ENCODE measurements at places on chromosomes 16 and 17.

GRCh38 chr17:1629504-1630310 is 1.1 kb upstream of the SLC43A2 start:
- peak; percentile 62 for DNase-seq

DNA sequence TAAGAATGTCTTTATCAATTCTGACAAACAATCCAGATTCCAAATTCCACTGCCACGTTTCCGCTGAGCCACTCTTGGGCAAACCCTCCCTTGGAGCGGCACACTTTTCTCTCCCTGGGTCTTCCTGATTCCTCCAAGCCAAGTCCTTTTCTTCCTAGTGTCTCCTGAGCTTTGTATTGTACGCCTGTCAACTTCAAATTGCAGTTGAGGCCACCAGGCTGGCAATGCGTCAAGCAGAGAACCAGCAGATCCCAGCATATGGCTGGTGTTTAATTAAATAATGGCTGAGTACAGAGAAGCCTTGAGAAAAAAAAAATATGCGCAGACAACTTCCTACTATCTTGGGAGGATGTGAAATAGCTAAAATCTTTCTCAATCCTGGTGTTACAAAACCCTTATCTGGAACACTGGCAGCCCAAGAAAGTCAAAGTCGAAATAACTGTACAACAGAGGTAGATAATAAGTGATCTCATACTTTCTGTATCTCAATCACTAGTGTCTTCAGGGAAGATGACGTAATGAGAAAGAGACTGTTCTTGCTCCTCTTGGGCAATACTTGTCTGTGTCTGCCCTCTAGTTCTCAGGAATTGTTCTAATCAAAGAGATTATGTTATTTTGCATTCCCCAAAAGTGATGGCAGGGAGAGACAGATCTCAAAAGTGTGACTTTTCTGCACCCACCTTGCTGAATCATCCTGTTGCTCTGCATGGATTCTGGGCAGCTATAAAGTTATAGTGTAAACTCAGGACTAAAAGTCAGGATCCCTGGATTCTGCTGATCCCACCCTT is 15.0 kb downstream of the SMIM36 start:
- no peak for DNase-seq

DNA sequence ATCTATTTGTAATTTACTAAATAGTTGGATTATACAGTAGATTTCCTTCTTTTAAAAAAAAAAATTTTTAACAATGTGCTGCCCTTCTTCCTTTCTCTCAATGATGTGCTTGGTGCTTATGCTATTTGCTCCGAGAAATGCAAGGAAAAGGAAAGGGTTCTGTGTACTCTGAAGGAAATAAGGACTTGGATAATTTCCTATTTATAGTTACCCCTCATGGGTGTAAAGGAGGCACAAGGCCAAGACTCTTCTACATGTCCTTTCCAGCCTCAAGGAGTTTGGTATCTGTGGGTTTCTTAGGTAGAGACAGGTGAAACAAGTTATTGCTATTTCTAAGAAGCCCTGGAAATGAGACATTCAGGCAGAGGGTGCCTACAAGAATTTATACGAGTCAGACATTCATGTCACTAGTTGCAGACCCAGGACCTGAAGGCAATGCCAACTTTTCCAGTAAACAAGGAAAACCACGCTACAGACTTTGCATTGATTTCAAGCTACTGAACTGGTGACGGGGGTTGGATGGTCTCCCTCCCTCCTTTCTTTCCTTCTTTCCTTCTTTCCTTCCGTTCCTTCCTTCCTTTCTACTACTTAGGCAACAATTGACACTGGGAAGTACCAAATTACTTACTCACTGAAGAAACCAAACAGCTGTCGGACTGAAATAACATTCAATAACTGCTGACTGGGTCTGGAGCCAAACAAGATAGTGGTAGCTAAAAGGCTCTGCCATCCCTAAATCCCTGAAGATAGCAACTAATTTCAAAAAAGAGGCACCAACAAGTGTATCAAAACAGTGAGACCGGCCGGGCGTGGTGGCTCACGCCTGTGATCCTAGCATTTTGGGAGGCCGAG is 33.8 kb upstream of the GHDC start:
- DNase-seq = no peak

DNA sequence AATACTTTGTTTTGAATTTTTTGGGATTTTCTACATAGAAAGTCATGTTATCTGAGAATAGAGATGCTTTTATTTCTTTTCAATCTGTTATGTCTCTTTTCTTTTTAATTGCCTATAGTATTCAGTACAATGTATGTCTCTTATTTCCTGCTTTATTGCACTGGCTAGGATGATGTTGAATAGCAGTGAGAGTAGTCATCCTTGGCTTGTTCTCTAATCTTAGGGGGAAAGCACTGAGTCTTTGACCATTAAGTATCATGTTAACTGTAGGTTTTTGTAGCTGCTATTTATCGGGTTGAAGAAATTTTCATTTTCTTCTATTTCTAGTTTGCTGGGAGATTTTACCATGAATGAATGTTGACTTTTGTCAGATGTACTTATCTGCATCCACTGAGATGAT is 10.0 kb upstream of the ABCA3 start:
- DNase-seq = no peak

DNA sequence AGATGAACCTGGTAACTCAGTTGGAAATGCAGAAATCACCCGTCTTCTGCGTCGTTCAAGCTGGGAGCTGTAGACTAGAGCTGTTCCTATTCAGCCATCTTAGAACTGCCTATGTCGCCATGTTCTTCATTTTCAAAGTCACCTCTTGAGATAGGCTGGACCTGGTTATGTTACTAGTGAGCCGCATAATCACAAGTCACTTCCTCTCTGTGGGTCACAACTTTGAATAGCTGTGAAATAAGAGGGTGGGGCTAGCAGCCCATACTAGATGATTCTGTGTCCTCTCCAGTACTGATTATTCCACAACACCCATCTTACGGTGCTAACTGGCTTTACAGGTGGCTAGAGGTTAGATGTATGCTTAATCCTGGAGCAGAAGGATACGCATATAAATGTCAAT is 74.2 kb downstream of the VPS53 start:
- DNase-seq = no peak

- DNase-seq = no peak
These were observed 30.4 kb upstream of the GFOD2 start for GRCh38 chr16:67749436-67750078.

- DNase-seq = no peak
These were observed 4.5 kb upstream of the CA4 start for GRCh38 chr17:60145006-60145935.

GRCh38 chr17:57313097-57313835 is 56.9 kb downstream of the MSI2 start:
- DNase-seq = no peak

- no peak for DNase-seq
These were observed 12.3 kb downstream of the HSD11B2 start for GRCh38 chr16:67443265-67443664.

- peak; percentile 59 for DNase-seq
These were observed 4.0 kb upstream of the ZNF267 start for GRCh38 chr16:31869511-31870201.

- peak; percentile 81 for DNase-seq
These were observed at the start of gene TP53I13 for GRCh38 chr17:29568331-29569244. Gene TP53I13 (plus strand): TSS chr17:29568701. CDS start chr17:29568759, 58 bp downstream.

- DNase-seq = no peak
These were observed 2.7 kb downstream of the B9D1 start for GRCh38 chr17:19359856-19360255.

DNA sequence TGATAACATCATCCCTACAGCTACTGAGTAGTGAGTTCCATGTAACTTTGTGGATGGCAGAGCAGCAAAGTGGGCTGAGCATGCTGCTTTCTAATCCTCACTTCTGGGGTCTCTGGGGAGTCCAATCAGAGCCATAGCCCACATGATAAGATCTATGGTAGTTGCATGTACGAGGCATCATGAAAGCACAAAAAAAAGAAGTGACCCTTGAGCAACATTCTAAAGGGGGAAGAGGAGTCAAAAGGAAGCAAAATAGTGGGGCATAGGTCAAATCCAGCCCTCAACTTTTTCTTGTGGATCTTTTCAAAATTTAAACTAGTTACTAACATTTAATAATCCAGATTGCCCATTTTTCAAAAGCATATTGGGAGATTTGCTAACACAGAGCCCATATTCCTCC is 208.5 kb upstream of the TOX3 start:
- no peak for DNase-seq

GRCh38 chr16:29745121-29745852 is 503 bp downstream of the C16orf54 start:
- DNase-seq = peak; percentile 31

- no peak for DNase-seq
These were observed 8.9 kb upstream of the CDC42EP4 start for GRCh38 chr17:73320601-73321264.

DNA sequence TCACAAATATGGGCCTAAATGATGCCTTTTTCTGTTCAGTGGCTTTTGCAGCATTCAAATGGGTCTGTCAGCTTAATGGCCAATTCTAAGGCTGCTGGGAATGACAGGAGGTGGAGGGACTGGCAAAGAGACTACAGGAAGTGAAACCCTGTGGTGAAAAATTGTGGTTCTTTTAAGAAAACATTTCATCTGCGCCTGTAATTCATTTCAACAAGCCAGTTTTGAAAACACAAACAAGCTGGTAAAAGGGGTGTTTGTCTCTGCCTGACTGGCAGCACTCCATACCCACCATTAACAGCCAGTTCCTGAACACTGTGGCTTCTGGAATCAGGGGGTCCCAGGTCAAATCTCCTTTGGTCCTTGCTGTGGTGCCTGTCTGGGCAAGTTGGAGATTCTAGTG is 3.6 kb upstream of the KDM8 start:
- no peak for DNase-seq

DNA sequence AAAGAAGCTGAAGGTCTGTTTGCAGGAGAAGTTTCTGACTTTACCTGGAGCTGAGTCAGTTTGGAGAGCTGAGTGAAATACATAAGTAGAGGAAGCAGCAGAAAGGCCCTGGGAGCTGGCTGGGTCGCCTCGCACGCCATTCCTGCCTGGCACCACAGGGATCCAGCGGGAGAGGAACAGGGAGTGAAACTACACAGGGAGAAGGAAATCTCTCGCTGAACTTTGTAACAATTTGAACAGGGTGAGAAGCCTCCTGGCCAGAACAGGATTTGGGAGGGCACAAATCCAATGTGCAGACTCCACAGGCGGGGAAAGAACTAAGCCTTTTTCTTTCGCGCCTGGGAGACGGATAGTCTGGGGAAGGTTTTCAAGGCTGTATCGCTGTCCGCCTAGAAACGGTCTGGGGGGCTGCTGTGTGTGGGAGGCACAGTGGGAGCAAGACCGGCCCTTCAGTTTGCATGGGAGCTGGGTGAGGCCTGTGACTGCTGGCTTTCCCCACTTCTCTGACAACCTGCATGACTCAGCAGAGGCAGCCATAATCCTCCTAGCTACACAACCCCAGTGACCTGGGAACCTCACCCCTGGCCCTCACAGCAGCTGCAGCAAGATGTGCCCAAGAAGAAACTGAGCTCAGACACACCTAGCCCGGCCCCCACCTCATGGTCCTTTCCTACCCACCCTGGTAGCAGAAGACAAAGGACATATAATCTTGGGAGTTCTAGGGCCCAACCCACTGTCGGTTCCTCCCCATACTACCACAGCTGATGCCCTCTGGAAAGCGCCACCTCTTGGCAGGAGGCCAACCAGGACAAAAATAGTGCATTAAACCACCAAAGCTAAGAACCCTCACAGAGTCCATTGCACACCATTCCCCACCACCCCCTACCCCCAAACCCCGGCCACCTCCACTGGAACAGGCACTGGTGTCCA is 778.6 kb downstream of the KCNJ2 start:
- no peak for DNase-seq

GRCh38 chr17:9533441-9533840 is 42.2 kb downstream of the STX8 start:
- no peak for DNase-seq

Measured in activated T-helper 1 cell treated with anti-CD3 and anti-CD28 coated beads, Interleukin-2, amount 50 U/mL, for 16 hours (primary cell).